Hematopoietic multipotent progenitor cell treated with erythropoietin and hydrocortisone succinate and interleukin-3 and kit ligand, for 6 days (in vitro differentiated cells): ENCODE measurements at places on chromosomes 1 and 21.
A peak's percentile ranks its signal among the peaks of the same experiment; 100 is the strongest.

- no peak for DNase-seq
Observed at GRCh38 chr1:167173516-167174184, 47.0 kb upstream of the POU2F1 start.

DNA sequence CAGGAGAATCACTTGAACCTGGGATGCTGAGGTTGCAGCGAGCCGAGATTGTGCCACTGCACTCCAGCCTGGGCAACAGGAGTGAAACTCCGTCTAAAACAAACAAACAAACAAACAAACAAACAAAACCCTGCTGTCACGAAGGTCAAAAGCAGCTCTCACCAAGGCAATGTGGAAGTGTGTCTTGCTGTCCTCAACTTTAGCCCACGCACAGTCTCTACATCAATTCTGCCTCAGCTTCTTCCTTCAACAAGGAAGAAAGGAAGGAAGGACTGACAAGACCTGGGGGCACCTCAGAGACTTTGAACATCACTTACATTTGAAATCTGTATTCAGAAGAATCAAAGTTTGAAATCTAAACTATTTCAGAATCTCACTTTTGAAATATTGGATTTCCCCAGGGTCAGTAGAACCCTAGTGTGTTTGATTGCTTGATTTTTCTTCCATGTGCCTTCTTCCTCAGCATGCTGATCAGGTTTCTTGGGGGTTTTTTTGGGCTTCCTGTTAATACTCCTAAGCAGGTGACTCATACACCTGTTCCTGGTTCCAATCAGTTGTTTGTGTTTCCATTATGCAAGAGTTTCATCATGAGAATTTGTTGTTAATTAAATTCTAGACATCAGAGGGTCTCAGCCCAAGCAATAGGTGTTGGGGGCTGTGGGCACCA, 6.5 kb upstream of the CSTB start:
- DNase-seq, result no peak

DNA sequence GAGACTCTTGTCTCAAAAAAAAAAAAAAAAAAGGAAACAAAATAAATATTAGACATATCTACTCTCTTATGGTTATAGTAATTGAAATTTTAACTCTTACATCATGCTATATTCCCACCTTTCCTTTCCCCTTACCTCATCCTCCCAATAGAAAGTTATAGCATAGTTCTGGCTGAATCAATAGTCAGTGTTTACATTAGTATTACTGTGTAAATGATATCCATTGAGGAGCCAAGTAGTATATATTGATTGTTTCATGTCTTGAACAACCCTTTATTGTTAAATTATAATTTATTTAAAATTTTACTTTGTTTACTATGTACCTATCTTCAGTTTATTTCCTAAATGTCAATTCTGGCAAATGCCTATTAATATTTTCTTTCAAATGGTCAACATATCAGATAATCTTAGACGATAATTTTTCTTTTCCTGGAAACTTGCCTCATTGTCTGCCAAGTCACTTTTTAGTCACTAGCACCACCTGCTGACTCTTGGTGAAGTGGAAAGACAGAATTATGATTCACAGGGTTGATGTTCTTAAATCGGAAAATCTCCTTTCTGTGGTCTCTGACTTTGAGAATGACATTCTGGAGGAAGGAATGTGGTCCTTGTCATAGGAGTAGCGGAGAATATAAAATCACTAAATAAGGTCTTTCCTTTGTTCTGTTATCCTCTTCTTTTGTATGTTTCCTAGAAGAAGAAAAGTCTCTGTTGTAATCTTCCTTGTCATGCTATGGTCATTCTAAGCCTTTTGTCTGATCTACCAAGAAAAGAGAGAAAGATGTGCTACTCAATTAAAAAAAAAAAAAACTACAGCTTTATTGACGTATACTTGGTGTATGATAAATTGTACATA, 8.6 kb downstream of the HJV start:
- peak; percentile 90 for DNase-seq

- no peak for DNase-seq
Observed at GRCh38 chr1:242854466-242854865, 330.0 kb upstream of the PLD5 start.

DNA sequence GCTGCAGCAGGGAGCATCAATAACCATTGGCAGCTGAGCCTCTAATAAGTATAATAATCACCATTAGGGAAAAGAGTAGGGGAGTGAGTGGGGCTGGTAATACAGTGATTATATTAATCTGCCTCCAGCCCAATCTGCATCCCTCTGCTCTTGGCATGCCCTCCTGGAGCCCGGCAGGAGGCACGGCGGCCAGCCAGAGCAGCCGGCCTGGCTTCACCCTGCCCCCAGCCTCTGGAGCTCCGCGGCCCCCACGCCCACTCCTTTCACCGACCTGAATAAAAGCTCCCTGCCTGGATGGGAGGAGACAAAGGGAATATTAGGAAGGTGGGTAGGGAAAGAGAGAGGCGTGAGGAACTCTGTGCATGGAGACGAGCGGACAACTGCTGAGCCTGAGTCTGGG, 28.3 kb downstream of the OPTC start:
- no peak for DNase-seq

- peak; percentile 91 for DNase-seq
Observed at GRCh38 chr1:159957824-159958268, 3.8 kb upstream of the SLAMF9 start.

DNA sequence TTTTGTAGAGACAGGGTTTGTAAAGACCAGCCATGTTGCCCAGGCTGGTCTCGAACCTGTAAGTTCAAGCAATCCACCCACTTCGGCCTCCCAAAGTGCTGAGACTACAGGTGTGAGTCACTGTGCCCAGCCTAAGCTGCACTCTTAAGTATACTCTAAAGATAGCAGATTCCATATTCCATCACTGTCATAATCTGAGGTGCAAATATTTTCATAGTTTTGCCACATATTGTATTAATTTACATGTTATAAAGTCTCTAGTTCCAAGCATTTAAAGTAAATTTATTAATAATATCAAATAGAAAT, 121.3 kb downstream of the HFM1 start:
- no peak for DNase-seq

- no peak for DNase-seq
Observed at GRCh38 chr1:92306020-92306419, 7.2 kb downstream of the RPAP2 start.

GRCh38 chr1:243500512-243500911, 244.7 kb downstream of the SDCCAG8 start:
- DNase-seq, result no peak
